Activated CD4-positive, alpha-beta T cell treated with anti-CD3 and anti-CD28 coated beads for 1 hour (primary cell): ENCODE measurements at places on chromosomes 16 and 17.

- peak; percentile 17 for DNase-seq
Observed at GRCh38 chr17:38428112-38428642, at the start of gene ARHGAP23. TSS of gene ARHGAP23 (plus strand) at chr17:38428464. CDS start at chr17:38428486, 22 bp downstream.

- peak; percentile 45 for DNase-seq
Observed at GRCh38 chr16:84084570-84085270, 32.0 kb downstream of the MBTPS1 start.

GRCh38 chr17:37698132-37698910, 46.5 kb downstream of the HNF1B start:
- no peak for DNase-seq

DNA sequence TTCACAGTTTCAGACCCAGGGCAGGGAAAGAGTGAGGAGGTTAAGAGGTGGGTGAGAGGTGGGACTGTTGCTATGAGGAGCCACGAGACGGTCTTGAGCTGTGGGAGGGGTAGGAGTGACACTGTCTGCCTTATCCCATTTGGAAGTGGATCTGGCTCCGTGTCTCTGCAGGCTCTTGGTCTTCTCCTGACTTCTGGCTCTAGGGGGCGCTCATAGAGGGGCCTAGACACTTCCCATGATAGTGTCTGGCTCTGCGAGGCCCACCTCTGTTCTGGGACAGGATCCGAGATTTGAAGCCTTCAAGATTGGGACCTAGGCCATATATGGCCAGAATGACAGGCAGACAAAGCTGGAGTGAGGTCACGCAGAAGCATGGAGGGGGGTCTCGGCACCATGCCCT, 204.5 kb downstream of the GSG1L start:
- no peak for DNase-seq

DNA sequence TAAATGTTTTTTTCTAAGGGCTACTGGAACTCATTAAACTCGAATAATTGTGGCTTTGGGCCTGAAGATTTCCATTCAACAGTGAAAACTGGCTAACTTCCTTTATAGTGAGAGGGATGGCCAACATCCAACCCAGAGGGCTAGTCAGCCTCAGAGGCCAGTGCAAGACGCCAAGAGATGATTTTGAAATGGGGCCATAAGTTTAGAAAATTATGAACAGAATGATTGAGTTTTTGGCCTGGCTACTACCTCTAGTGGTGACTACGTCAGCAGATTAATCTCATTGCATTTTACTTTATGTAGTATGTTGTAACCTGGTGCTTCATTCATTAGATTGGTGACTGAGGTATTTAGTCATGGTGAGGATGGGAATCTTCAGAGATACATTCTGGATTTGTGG, 28.4 kb downstream of the HAPSTR1 start:
- no peak for DNase-seq

DNA sequence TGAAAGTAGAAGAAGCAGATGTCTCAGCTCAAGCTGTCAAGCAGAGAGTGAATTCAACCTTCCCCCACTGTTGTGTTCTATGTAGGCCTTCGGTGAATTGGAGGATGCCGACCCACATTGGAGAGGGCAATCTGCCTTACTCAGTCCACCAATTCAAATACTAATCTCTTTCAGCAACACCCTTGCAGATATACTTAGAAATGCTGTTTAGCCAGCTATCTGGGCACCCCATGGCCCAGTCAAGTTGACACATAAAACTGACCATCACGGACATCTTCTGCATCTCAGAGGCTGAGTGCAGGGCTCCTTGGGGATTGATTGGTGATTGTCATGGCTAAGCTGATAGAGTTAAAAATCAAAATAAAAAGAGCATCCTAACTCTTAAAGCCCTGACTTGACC, 58.3 kb downstream of the IRX3 start:
- DNase-seq, result no peak

GRCh38 chr17:1143573-1143972, 36.2 kb downstream of the ABR start:
- no peak for DNase-seq
